Daoy (cell line): ENCODE measurements at places on chromosomes 6 and 20. TPM values are rescaled to one million over a fixed set of nuclear protein-coding genes. Genes with fewer than 3 reads are reported as not detected.

SLC17A2 gene
- total RNA-seq, result not detected in 2 replicates

SPDEF gene
- not detected in 2 replicates for total RNA-seq

SLC44A4 gene
- not detected in 2 replicates for total RNA-seq

AKAP12 gene
- total RNA-seq, result 380 and 396 TPM in 2 replicates

SYNDIG1 gene
- total RNA-seq, result 0.80 and 0.91 TPM in 2 replicates

PLTP gene
- 0.30 and 0.80 TPM in 2 replicates for total RNA-seq

DEFB114 gene
- not detected in 2 replicates for total RNA-seq

SSTR4 gene
- not detected in 2 replicates for total RNA-seq

ATP9A gene
- 5.6 and 7.9 TPM in 2 replicates for total RNA-seq

MRAP2 gene
- total RNA-seq, result 0.92 and 1.9 TPM in 2 replicates

SNX9 gene
- total RNA-seq, result 47.4 and 50.5 TPM in 2 replicates

LBP gene
- total RNA-seq, result not detected in 2 replicates

BTNL2 gene
- not detected in 2 replicates for total RNA-seq

HLA-DPA1 gene
- total RNA-seq, result 4.2 and 13.8 TPM in 2 replicates

ZNF165 gene
- total RNA-seq, result 0.71 and 2.2 TPM in 2 replicates

SLC2A10 gene
- total RNA-seq, result 3.8 and 11.4 TPM in 2 replicates

RHAG gene
- total RNA-seq, result not detected in 2 replicates

HRH3 gene
- total RNA-seq, result not detected in 2 replicates

FLRT3 gene
- total RNA-seq, result 0.23 and 0.74 TPM in 2 replicates

DBNDD2 gene
- total RNA-seq, result 5.8 and 7.3 TPM in 2 replicates

SLC4A11 gene
- 0.34 and 0.57 TPM in 2 replicates for total RNA-seq

ANGPT4 gene
- under 0.01 and 0.03 TPM in 2 replicates for total RNA-seq

GLP1R gene
- total RNA-seq, result not detected in 2 replicates

CST4 gene
- total RNA-seq, result not detected in 2 replicates

ALDH8A1 gene
- total RNA-seq, result not detected in 2 replicates

FAM162B gene
- 0.29 and 3.0 TPM in 2 replicates for total RNA-seq

EPB41L1 gene
- total RNA-seq, result 2.2 and 8.5 TPM in 2 replicates

ECT2L gene
- total RNA-seq, result not detected in 2 replicates

TRIM40 gene
- not detected in 2 replicates for total RNA-seq

LRRC1 gene
- 12.2 and 13.1 TPM in 2 replicates for total RNA-seq

SULF2 gene
- total RNA-seq, result 3.7 and 5.7 TPM in 2 replicates

TRIM15 gene
- 0.86 TPM in 1 of 2 replicates, not detected in the other for total RNA-seq

ABHD16A gene
- 55.2 and 64.4 TPM in 2 replicates for total RNA-seq

CST7 gene
- total RNA-seq, result not detected in 2 replicates

RNF39 gene
- total RNA-seq, result 0.57 TPM in 1 of 2 replicates, not detected in the other

FKBP1A gene
- total RNA-seq, result 72.4 and 77.9 TPM in 2 replicates

C6orf141 gene
- total RNA-seq, result 7.3 and 13.2 TPM in 2 replicates

RIPOR3 gene
- total RNA-seq, result 0.27 and 0.40 TPM in 2 replicates
